Spleen (tissue), 13 donors: ENCODE measurements at places on chromosomes 3 and 15. TPM values are rescaled to one million over a fixed set of nuclear protein-coding genes. Genes with fewer than 3 reads are reported as not detected.

Gene ADAMTS9
- 96.2 TPM for total RNA-seq

Gene DPPA2
- not detected for total RNA-seq

Gene EPHB1
- 12.0 TPM for total RNA-seq

Gene A4GNT
- not detected for total RNA-seq

Gene CNBP
- total RNA-seq: 278 TPM

Gene DLEC1
- 0.52 TPM for total RNA-seq

Gene VILL
- 23.4 TPM for total RNA-seq

Gene PP2D1
- not detected for total RNA-seq

Gene CYP8B1
- total RNA-seq: not detected

Gene FAM227B
- total RNA-seq: 4.1 TPM

Gene CHRFAM7A
- 10.8 TPM for total RNA-seq

Gene GABRR3
- not detected for total RNA-seq

Gene GCNT3
- total RNA-seq: 0.15 TPM

Gene ROBO2
- total RNA-seq: 6.4 TPM

Gene EXD1
- not detected for total RNA-seq

Gene FOXB1
- not detected for total RNA-seq

Gene CBLB
- total RNA-seq: 65.4 TPM

Gene GOLGA8K
- 1.5 TPM for total RNA-seq

Gene ARRDC4
- total RNA-seq: 24.2 TPM

Gene NKIRAS1
- total RNA-seq: 6.3 TPM

Gene C2CD4A
- not detected for total RNA-seq

Gene FGD5
- total RNA-seq: 62.5 TPM

Gene PPARG
- total RNA-seq: 19.6 TPM

Gene TRIM71
- total RNA-seq: not detected

Gene NR1I2
- 0.75 TPM for total RNA-seq

Gene HYAL1
- 46.8 TPM for total RNA-seq

Gene PROS1
- total RNA-seq: 17.7 TPM

Gene ZDHHC19
- 18.7 TPM for total RNA-seq

Gene SCN11A
- 4.4 TPM for total RNA-seq

Gene OIP5
- 6.0 TPM for total RNA-seq

Gene KLF15
- 2.7 TPM for total RNA-seq

Gene GRK7
- not detected for total RNA-seq

Gene SNX22
- 11.0 TPM for total RNA-seq

Gene CCR3
- 0.52 TPM for total RNA-seq

Gene IL5RA
- total RNA-seq: 1.9 TPM

Gene FMN1
- 4.4 TPM for total RNA-seq

Gene BUB1B
- total RNA-seq: 11.8 TPM

Gene PLAAT1
- not detected for total RNA-seq

Gene CHDH
- 2.2 TPM for total RNA-seq

Gene MUSTN1
- 2.7 TPM for total RNA-seq

Gene FHIT
- 23.1 TPM for total RNA-seq

Gene SPATA12
- total RNA-seq: not detected

Gene TTLL13
- not detected for total RNA-seq

Gene UBAP1L
- 4.8 TPM for total RNA-seq

Gene DOCK3
- total RNA-seq: 0.83 TPM

Gene XCR1
- 7.3 TPM for total RNA-seq

Gene GPR149
- total RNA-seq: not detected

Gene CPB1
- total RNA-seq: 30.7 TPM

Gene AHSG
- not detected for total RNA-seq

Gene GOLGA6B
- not detected for total RNA-seq

Gene ARGFX
- not detected for total RNA-seq

Gene PLSCR5
- not detected for total RNA-seq

Gene MESP1
- total RNA-seq: 0.88 TPM

Gene LRRK1
- 49.3 TPM for total RNA-seq

Gene RCN2
- 27.9 TPM for total RNA-seq
